ENCODE measurements at places on chromosomes 5 and 9.
A peak's percentile ranks its signal among the peaks of the same experiment; 100 is the strongest.

GRCh38 chr5:37005946-37006540 lies 129.5 kb downstream of the NIPBL start:
- no peak for DNase-seq

DNA sequence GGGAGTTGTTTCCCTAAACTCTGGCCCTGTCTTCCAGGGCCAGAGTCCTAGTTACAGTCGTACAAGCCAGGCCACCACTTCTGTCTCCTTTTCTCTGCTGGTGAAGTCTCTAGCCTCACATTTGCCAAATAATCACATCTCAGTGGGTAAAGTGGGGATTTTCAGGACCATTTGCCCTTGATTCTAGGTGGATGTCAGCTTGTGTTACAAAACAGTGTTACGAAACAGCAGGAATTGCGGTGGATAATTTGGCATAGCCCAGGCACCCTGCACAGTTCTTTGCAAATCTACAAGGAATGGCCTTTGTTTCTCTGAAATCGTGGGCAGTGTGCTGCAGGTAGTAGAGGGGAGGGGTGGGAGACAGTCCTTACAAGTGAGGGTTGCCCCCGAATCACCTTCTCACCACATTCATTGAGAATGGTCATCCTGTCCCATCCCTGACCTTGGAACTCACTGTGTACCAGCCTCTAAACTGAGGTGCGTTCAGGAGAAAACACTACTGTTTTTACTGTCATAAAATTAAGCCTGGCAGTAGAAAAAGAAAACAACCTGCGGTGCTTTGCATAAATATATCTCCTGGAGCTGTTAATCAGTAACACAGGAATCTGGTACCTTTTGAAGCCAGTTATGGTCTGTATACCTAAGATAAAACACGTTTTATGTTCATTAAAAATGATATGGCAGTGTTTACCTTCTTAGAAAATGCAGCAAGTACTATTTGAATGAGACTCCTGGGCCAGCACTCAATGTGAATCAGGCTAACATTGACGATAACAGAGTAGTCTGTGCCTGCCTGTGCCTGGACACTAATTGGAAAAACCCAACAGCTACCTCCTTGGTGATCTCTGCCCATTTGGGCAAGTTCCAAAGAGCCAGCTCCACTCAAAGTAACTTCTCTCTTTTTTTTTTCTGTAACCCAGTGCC lies 44.3 kb downstream of the CYSTM1 start:
- DNase-seq = no peak

- DNase-seq = no peak
Observed at GRCh38 chr9:130446101-130446861, 1.5 kb downstream of the ASS1 start.

DNA sequence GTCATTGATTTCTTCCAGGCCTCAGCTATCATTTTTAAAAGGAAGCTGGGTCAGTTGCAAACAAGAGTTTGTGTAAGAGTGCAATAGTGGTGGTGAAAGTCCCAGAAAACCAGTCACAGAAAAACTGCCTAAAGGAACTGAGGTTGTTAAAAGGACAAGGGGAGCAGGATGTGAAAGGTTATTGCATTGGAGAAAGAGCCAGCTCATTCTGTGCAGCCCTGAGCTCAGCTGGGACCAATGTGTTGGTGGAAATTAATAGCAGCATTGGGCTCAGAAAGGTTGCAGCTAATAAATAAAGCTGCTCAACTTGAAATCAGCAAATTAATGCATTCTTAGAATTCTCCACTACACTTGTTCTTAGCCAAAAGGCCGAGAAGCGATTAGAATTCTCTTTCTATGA lies 34.9 kb downstream of the NREP start:
- DNase-seq = no peak

DNA sequence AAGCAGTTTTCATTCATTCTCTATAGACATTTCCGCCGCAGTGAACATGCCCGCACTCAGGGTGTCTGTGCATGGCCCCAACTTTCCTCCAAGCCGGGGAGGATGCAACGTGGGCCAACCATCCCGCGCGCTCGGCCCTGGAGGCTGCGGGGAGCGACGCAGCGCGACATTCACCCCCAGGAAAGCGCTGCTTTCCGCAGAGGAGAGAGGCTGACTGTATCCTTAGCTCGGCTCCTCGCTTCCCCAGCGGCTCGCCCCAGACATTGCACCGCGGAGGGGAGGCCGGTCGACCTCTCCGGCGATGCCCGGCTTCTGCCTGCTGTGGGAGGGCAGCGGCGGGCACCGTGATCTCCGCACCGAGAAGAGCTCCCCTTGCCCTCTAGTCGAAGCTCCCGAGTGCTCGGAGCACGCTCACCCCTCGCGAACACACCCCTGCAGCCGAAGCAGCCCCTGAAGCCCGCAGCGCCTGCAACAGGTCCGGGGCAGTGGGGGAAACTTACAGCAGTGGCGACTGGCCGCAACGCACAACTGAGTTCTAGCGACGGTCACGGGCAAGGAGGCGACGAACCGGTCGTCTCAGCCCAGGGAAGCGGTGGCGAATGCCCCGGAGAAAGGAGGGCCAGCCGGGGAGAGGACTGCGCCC lies 600 bp downstream of the ENC1 start:
- DNase-seq = no peak

GRCh38 chr5:129173771-129174170 lies 79.2 kb downstream of the ISOC1 start:
- DNase-seq = no peak

DNA sequence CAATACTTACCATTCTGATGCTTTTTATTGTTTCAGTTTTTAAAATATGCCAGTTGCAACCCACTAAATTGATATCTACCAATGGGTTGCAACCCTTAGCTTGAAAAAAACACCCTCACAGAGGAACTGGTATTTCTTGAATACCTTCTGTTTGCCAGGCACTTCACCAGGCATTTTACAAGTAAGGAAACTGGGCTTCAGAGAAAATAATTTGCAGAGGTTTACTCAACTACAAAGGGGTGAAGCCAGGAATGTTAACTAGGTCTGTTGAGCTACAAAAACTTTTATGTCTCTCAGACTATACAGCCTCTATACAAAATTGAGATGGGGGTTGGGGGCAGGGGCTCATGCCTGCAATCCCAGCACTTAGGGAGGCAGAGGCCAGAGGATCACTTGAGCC lies 65.0 kb downstream of the STX17 start:
- DNase-seq = no peak

DNA sequence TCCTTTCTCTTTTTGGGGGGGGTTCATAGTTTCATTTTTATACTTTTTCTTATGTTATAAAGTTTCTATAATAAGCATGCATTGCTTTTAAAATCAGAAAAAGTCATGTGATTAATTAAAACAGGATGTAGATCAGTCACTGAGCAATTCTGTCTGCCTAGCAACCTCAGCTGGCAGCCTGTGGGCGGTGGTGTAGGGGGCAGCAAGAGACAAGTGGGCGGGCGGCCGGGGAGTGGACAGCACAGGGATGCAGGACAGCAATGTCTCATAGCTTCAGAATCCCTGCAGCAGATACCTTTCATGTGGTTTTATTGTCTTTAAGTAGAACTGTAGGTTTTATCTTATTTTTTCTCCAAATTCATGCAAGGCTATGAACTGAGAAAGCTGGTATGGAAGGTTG lies 101.9 kb upstream of the S1PR3 start:
- no peak for DNase-seq

DNA sequence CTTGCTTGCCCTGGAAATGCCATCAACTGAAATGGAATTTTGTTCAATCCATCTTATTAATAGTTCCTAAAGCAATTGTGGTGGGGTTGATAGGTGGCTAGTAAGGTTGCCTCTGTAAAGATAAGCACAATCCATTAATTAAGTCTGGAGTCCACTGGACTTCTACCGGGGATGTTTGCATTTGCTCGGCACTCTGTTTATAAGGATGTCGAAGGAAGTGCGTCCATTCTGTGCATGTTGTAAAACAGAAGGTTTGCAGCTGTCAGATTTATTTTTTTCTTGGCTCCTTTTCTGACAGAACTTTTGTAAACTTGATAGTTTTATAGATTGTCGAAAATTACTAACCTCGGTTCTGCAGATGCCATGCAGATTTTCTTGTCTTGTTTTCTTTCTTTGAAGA lies 12.8 kb upstream of the TNFAIP8 start:
- DNase-seq = no peak

DNA sequence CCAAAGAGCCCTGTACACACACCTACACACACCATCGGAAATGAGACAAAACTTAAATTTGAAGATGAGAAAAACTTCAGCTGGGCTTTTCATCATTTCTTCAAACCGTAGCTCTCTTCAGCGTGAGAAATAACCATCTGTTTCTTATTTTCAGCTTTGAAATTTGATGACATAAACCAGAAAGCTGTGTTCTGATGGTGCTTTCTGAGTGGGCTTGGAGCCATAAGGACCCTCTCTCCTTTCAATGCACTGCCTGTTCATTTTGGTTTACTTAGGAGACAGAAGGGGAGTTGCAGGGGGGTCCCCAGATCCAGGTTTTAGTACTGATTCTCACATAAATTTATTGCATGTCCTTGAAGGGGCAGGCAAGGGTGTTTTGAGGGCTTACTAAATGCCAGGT lies 9.5 kb downstream of the FBXO10 start:
- no peak for DNase-seq

GRCh38 chr5:151326266-151326665 lies 21.1 kb downstream of the SLC36A2 start:
- no peak for DNase-seq

DNA sequence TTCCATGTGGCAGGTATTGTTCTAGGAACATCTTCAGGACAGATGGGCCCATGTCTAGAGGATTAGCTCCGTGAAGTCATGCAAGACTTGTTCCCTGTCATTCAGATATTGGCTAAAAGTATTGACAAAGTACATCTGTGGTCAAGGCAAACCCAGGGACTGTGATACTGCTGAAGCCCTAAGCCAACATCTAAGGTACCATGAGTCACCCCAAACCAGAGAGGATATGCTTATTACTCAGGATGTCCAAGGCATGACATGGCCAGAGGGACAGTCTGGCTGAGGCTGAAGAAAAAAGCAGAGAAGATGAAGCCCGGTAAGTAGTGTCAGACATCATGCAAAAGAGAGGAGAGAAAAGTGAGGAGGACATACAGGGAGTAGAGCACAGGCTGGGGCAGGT lies 31.0 kb downstream of the HMHB1 start:
- DNase-seq = no peak

DNA sequence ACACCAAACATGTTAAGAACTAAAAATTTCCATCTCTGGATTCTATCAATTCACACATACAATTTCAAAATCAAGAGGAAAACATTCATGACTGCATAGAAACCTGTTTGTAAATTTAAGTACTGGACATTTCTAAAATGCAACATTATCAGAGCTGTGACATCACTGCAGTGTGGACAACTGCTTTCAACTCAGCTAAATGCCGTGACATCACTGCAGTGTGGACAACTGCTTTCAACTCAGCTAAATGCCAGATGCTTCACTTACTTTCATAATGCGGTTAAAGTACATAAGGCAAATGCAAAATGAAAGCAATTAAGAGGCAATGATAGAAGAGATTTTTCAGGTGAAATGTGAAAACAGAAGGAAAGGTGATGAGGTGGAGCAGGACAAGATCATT lies 161.5 kb downstream of the ARL15 start:
- DNase-seq = no peak

DNA sequence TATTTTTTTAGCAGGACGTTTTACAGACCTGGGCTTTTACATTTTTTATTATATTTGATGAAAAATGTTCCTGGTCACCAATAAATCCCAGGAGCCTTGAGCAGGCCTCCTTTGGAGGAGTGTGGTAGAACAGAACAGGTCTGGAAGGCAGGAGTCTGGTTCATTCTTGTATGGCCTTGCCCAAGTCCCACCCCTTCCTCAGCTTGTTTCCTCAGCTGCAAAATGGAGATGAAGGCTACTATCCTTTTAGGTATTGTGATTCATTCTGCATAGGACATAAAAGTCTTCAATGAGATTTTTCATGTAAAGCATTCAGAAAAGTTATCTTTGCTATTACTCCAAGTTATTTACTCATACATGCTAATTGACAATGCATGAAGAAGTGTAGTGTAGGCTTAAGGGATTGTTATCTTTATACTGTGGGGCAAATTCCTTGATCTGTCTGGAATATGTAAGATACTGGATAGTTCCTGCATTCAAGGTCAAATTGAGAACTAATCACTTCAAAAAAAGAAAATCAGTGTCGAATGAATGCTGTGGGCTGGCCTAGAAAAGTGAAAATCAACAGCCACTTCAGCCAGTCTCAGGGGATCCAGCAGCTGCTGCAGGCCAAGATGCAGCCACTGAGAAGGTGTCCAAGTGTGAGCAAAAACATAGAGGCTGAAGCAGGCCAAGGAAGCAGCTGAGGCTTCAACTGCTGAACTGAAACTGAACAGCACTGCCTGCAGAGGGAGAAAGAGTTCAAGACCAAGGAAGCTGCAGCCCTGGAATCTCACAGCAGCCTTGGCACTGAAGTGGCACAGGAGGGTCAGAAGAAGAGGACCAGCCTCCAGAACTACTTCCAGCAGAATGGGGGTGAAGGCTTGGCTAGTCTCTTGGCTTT lies 15.5 kb upstream of the SLC36A3 start:
- DNase-seq = no peak

GRCh38 chr5:20166456-20166855 lies 178.5 kb upstream of the CDH18 start:
- no peak for DNase-seq

GRCh38 chr5:170861917-170862766 lies at the start of gene RANBP17:
RANBP17 (plus strand) TSS chr5:170862018.
- DNase-seq = peak; percentile 72

GRCh38 chr9:136572828-136573625 lies 27.2 kb upstream of the NOTCH1 start:
- DNase-seq = no peak

DNA sequence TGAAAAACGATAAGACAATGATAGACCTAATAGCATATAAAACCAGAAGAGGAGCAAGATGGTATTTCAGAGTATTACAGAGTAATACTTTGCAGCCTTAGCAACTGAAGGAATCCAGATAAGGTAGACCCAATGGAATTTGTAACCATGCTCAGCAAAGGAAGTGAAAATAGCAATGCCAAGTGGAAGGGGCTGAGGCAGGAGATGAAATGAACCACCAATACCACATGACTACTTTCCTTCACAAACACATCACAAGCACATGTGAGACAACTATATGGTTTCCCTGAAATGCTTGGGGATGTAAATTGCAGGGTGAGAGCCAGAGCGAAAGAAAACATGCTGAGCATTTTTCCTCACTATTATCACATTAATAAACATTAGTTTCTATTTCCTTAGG lies 79.8 kb upstream of the MELK start:
- no peak for DNase-seq

DNA sequence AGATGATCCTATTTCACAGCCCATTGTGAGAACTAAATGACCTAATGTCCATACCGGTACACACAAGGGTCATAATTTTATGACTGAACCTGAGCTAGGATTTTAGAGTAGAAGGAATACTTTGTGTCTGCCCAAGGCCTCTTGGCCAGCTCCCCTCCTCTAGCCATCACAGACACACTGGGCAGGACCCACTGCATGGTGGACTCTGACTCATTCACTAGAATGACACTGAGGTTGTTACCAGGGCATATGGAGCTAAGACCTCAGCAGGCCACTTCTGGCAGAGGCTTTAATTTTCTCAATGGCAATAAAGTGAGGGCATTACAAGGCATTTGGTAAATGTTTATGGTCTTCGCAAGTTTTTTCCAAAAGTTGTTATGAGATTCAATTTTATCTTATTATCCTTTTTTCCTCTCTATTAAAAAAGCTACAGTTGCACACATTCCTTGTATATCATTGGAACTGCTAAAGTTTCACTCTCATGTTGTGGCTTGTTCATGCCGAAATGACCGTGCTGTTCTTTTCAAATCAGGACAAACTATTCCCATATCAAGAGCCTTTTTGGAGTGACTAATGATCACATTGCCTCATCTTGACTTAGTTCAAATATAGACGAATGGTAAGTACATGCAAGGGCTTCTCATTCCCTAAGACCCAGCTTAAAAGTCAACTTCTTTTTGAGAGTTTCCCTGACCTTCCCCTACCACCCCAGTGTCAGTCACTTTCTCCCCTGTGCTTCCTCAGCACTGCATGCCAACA lies 595.7 kb downstream of the ACTL7B start:
- no peak for DNase-seq

Data from mesothelial cell of epicardium (in vitro differentiated cells).